ENCODE measurements at places on chromosomes 4 and X. TPM values are rescaled to one million over a fixed set of nuclear protein-coding genes. Genes with fewer than 3 reads are reported as not detected.

MAGEA10 gene
- total RNA-seq, result not detected

NDNF gene
- 0.12 TPM for total RNA-seq

CPLX1 gene
- total RNA-seq, result not detected

ASMT gene
- total RNA-seq, result not detected

RBM47 gene
- 1.6 TPM for total RNA-seq

PCDH7 gene
- 30.1 TPM for total RNA-seq

CXCR3 gene
- not detected for total RNA-seq

TRO gene
- 7.7 TPM for total RNA-seq

SPANXA1 gene
- not detected for total RNA-seq

SATL1 gene
- not detected for total RNA-seq

FHDC1 gene
- 0.06 TPM for total RNA-seq

GLUD2 gene
- total RNA-seq, result 7.3 TPM

INTS6L gene
- total RNA-seq, result 2.4 TPM

SMARCA1 gene
- total RNA-seq, result 42.6 TPM

DCAF8L2 gene
- not detected for total RNA-seq

GRPR gene
- total RNA-seq, result not detected

TTC29 gene
- total RNA-seq, result not detected

PRRG3 gene
- 0.10 TPM for total RNA-seq

MAGEA3 gene
- total RNA-seq, result not detected

RAB40A gene
- total RNA-seq, result 0.64 TPM

COL4A6 gene
- total RNA-seq, result 0.54 TPM

ENPEP gene
- 0.64 TPM for total RNA-seq

METTL14 gene
- total RNA-seq, result 29.0 TPM

NAAA gene
- total RNA-seq, result 14.9 TPM

TRIM60 gene
- not detected for total RNA-seq

SLIT2 gene
- 7.7 TPM for total RNA-seq

PASD1 gene
- total RNA-seq, result not detected

NUP62CL gene
- total RNA-seq, result 0.19 TPM

BEND4 gene
- total RNA-seq, result not detected

KLKB1 gene
- total RNA-seq, result 0.31 TPM

MID2 gene
- total RNA-seq, result 15.0 TPM

ANXA3 gene
- total RNA-seq, result 0.83 TPM

GRIA3 gene
- 0.69 TPM for total RNA-seq

SLC6A14 gene
- total RNA-seq, result not detected

SUPT20HL2 gene
- total RNA-seq, result not detected

GPR50 gene
- not detected for total RNA-seq

ITIH6 gene
- not detected for total RNA-seq

PPEF2 gene
- not detected for total RNA-seq

ANKRD50 gene
- total RNA-seq, result 13.8 TPM

POF1B gene
- not detected for total RNA-seq

MAPK10 gene
- 43.7 TPM for total RNA-seq

IL21 gene
- total RNA-seq, result not detected

SERPINA7 gene
- total RNA-seq, result not detected

TRPC3 gene
- total RNA-seq, result 0.15 TPM

NWD2 gene
- not detected for total RNA-seq

WAS gene
- 1.1 TPM for total RNA-seq

CXCL5 gene
- total RNA-seq, result 3.4 TPM

DUSP21 gene
- not detected for total RNA-seq

TLL1 gene
- 0.31 TPM for total RNA-seq

UGT2B15 gene
- not detected for total RNA-seq

COX7B2 gene
- not detected for total RNA-seq

Measured in cardiac ventricle fibroblast (primary cell).